SK-N-DZ (cell line): ENCODE measurements at places on chromosomes 16 and 17.

GRCh38 chr17:35089586-35090296 lies 26.2 kb upstream of the RFFL start:
- no peak for DNase-seq

- no peak for DNase-seq
These were observed 8.7 kb downstream of the C16orf87 start for GRCh38 chr16:46822270-46822669.

DNA sequence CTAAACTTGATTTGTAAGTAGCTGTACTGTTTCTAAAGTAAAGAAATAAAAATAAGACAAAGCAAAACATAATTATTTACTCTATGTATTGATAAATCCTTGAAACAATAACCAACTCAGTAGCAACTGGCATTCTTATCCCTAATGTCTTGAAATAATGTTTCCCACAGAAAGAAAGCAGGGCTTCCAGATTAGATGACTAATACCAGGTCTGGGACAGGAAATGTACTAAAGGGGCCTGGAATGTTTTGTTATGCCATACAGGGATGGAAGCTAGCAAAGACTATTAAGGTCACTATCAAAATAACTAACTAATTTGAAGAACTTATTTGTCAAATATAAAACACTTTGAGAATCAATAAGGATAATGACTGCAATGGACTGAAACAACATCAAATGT lies 82.1 kb downstream of the CFDP1 start:
- DNase-seq = no peak

DNA sequence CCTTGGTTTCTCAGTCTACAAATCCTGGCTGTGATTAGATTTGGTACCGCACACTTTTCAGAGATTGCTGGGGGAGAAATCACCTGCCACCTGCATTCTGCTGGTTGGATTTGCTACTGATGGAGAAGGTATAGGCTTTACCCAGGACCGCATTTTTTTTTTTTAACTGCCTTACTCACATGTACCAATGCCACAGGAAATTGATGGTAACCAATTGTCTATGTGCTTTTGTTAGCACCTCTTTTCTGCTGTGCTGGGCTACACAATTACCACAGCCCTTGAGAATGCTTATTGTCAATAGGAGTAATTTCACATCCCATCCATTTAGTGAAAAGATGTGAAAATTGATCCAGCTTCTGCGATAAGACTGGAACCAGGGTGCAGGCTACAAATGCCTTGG lies 74.4 kb upstream of the TANC2 start:
- no peak for DNase-seq

- no peak for DNase-seq
These were observed 43.4 kb upstream of the SOX9 start for GRCh38 chr17:72077326-72077960.

DNA sequence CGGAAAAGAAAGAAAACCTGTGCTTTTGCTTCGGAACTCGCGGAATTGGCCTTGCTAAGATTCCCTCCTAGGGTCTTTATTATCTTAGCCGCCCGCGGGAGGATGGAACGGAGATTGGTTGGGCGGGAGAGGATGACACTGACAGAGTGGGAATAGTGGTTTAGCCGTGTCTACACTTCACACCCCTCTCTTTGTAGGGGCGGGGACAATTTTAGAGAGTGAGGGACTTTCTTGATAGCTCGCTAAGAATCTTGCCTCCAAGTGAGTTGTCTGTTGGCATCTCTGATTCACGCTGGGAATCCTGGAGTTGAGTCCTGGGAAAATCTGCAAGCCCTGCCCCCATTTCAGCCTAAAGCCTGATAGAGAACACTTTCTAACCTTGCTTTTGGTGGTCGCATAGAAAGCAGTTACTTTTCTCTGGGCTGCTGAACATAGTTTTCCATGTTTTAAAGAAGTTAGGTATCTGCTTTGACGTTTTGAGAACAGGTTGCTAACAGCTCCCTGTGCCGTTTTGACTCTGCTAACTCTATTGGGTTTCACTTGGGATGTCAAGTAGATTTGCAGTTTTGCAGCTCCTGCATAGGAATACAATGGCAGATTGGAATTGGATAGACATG lies 697 bp downstream of the NOL11 start:
- DNase-seq = peak; percentile 42

- no peak for DNase-seq
These were observed 118.3 kb downstream of the PPM1E start for GRCh38 chr17:58873926-58874325.

DNA sequence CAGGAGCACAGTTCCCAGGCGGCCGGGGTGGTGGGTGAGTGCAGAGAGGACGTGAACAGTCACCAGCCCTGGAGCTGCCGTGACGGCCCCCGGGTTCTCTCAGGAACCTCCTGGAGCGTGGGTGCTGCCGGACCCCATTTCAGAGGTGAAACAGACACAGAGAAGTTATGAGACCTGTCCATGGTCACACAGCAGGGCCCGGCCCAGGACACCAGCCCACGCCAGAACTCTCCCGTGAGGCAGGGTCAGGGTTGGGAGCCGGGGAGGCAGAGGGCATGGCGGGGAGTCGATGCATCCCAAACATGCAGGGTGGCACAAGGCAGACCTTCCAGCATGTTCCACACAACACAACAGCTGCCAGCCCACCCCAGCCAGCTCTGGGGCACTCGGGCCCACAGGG lies 3.8 kb upstream of the PVALEF start:
- DNase-seq = no peak
